ENCODE measurements at places on chromosomes 5 and 9.

DNA sequence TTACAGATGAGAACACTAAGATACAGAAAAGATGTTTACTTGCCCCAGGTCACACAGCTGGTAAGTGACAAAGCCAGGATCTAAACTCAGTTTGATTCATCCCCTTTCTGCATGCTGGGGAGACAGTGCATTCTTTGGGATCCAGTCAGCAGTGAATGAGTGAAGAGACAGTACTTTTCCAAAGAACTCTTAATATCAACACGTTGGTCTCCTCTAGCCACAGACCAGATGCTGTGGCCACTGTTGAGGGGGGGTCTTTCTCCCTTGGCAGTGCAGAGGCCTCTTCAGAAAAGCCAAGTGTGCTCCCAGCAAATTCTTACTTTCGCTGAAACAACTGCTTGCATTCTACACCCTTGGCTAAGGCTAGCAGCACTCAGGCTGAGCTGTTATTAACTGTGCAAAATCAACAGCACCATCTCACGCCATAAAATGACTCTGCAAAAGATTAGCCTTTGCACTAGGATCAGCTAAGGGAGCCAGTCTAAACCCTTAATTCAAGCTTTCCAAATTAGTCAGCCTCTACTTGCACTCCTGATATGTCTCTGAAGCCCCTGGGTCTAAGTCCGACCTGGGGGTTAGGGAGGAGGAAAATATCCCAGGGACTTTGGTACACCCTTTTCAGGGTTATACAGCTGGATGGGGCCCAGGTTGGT is 4.8 kb upstream of the TMEM171 start:
- DNase-seq: no peak

GRCh38 chr5:116510517-116510916 is 64.1 kb downstream of the SEMA6A start:
- DNase-seq: no peak

DNA sequence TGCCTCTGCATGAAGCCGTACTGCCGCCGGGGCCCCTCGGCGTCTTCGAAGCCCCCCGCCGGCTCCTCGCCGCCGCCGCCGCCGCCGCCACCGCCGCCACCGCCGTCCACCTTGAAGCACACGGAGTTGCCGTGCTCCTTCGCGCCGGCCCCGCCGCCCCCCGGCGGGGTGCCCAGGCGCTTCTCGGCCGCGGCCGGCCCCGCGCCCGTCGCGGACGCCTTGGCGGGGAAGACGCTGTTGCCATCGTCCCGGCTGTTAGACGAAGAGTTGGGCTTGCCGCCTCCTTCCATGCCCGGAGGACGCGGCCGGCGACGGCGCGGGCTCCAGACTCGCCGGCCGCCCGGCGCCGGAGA is 400 bp downstream of the HCN1 start:
- no peak for DNase-seq

- DNase-seq: no peak
Measured at GRCh38 chr5:22852807-22853660, at the start of gene CDH12. CDH12 (minus strand) TSS chr5:22853344.

DNA sequence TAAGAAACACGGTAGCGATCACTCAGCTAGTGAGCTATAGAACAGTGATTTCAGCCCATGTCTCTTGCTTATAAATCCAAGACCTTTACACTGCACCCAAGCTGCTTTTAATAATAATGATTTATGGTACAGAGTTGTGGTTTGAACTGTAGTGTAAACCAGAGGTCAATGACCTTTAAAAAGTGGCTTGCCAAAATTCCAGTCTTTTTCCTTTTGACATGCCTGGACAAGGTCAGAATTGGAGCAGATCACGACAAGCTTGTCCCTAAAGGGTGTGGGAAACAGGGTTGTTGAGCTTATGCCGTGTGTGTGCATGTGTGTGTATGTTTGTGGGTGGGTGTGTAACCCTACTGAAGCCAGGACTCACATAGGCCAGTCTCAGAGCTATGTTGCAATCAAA is 225.3 kb upstream of the CLINT1 start:
- DNase-seq: no peak

DNA sequence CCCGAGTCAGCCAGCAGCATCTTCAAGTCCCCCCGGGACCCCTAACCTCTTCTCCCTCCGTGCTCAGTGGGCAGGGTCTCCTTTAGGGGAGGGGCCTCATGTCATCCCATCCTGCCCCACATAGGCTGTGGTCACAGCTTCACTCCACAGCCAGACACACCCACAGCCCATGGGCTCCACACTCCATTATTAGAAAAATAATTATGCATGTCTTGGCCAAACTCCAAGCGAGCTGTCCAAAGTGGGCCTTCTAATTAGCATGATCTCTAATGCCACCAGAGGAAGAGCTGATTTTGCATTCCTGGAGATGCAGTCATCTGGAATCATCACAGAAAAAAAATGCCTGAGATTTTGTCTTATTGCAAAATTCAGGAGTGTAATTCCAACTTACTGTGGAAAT is 418.2 kb downstream of the IRX2 start:
- no peak for DNase-seq

DNA sequence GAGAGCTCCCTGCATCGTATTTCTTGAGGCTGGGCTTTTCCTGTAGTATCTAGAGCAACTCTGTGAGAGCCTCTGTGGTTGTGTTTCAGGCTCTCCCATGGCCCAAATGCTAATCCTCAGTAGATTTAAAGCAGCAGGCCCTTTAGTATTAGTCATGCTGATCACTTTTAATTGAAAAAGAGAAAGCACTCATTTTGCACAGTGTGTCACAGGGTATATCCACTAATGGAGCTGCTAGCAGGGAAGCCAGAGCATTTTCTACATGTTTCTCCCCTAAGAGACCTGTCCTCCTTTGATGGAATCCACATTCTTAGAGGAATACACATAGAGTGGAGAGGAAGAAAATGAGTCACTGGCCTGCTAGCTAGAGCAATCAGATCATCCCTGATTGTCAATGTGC is 348.5 kb downstream of the TMEM232 start:
- DNase-seq: no peak

- DNase-seq: no peak
Measured at GRCh38 chr5:88555674-88556073, 287.0 kb upstream of the TMEM161B start.

DNA sequence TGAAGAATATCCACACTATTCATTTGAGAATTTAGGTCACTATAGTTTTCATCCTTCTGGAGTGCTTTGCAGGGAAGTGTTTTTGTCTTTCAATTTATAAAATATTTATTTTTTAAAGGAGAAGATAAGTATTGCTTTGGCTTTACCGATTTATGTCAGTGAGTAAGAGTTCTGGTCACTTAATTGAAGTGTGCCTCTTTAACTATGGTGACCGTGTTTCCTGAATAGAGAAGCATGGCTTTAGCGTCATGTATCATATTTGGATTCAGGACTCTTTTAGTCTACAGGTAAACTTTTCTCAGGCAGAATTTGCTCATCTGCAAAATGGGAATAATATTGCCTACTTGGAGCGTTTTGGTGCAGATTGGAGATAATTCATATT is 902 bp downstream of the BDP1 start:
- DNase-seq: no peak

DNA sequence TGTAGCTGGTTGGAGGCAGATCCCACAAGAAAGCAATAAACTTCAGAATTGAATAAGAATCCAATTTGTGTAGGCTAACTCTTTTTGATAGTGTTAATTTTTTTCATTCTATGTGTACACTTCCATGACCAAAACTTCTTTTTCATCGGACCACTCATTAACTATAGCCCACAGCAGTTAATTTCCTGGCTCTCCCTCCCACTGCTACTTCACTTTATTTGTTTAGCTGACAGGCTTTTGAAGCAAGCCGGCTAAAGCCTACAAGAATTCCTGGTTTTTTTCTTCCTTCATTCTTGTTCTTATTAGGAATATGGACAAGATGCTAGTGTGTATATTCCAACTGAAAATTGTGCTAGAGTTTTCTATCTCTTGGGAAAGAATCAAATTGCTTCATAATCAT is 329.2 kb upstream of the CCNH start:
- DNase-seq: no peak

GRCh38 chr5:73215891-73216610 is 43.1 kb downstream of the TMEM174 start:
- peak; percentile 35 for DNase-seq

DNA sequence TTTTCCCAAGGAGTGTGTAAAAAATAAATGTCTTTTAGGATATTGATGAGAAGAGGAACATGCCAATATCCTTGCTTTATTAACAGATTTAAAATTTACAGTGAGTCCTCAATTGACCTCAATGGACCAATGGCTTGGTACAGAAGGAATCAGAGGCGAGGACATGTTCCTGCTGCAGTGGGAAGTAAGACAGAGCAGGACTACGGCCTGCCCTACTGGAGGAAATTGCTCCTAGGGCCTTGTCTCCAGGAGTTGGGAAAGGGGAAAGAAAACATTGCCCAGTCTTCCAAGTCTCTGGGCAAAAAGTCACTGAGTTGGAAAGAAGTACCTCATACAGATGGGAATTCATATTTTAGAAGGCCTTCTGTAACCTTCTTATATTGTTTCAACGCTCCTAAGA is 33.1 kb upstream of the UGT3A2 start:
- DNase-seq: no peak

- no peak for DNase-seq
Measured at GRCh38 chr9:14103115-14103514, 210.8 kb downstream of the NFIB start.

DNA sequence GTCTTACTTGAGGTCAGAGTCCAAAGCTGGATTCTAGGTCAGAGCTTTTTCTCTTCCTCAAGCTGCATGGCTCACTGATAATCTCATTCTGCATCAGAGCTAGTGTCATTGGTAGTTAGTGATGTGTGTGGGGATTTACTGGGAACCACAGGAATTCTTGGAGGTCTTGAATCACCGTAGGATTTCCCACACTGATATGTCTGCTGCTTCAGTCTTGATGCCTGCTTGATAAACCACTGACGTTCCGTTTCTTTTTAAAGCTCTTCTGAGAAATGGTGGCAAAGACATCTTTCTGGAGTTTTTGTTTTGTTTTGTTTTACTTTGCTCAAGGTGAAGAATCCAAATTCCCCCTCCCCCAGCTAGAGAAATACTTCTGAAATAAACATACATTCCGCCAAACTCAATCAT is 1.2 kb upstream of the GARIN3 start:
- DNase-seq: no peak

- no peak for DNase-seq
Measured at GRCh38 chr5:153352685-153353219, 137.7 kb upstream of the GRIA1 start.

GRCh38 chr9:130696139-130696650 is 2.6 kb downstream of the EXOSC2 start:
- no peak for DNase-seq

- DNase-seq: no peak
Measured at GRCh38 chr5:7925961-7926695, 57.2 kb downstream of the MTRR start.

DNA sequence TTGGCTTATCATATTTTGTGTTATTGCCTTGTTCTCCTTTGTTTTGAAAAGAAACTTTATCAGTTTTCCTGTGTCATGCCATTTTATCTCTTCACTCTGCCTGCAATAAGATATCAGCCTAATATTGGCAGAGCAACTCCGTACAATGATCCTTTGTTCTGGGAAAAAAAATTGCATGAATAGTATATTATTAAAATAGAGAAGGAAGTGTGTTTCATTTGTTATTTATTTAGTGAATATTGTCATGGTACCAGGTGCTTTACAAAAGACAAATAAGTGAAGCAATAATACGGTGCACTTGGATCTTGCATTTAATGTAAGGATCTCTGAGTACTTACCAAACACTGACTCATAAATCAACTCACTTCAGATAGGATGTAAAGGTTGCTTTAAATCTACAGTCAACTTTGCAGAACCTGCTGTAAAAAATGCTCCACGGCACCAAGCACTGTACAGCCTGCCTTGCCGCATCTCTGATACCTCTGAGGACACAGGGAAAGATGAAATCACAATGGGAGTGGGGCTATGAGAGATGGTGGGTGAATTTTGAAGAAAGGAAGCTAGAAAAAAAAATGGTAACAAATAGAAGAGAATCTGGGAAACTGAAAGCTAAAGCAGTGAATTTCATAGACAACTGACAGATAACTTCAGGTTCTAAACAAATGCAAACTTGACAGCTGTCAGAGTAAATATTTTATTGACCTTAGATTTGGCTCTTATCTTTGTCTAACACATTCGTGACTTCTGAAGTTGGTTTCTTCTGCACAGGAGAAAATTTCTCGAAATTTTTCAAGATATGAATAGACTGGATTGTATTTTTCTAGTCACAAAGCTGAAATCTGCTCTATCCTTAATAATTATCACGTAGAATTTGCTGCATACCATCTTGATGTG is 232.1 kb downstream of the ENC1 start:
- no peak for DNase-seq

DNA sequence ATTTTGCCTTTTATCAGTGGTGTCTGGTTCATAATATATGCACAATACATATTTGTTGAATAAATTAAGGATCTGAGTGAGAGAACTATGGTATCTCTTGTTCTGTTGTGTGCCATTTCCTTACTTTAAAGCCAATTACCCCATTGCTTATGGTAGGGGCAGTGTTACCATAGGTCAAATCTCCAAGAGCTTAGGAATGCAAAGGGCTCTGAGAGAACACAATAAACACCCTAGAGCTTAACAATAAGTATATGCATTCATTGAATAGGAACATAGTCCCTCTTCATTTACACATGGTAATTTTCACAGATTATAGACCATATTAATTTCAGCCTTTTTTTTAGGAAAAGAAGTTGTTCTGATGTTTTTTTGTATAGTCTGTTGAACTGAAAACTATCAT is 112.2 kb downstream of the MCTP1 start:
- no peak for DNase-seq

GRCh38 chr9:98248737-98249474 is 6.5 kb downstream of the TBC1D2 start:
- DNase-seq: no peak

- DNase-seq: no peak
Measured at GRCh38 chr9:89593727-89594427, 10.9 kb upstream of the GADD45G start.

DNA sequence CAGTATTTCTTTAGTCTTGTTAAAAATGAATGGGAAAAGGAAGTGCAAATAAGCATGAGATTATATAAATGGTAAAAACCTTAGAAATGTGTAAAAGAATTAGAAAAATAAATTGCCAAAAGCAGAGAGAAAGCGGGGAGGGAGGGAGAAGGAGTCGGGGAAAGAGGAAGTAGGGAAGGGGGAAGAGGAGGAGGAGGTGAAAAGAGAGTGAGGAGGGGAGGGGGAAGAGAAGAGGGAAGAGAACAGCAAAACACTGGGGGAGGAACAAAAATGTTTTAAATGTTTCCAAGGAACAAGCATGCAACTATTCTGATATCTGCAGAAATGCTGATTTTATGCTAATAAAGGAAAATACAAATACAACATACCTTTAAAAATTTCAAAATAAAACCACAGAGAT is 317.5 kb downstream of the PIK3R1 start:
- DNase-seq: no peak

GRCh38 chr5:137409736-137410135 is 89.4 kb downstream of the SPOCK1 start:
- no peak for DNase-seq

Measured in stimulated activated CD4-positive, alpha-beta T cell treated with anti-CD3 and anti-CD28 coated beads, Interleukin-1b, Interleukin-23, amount 100 ng/mL, for 1 hour (primary cell).